ENCODE measurements at places on chromosomes 16 and 17.

DNA sequence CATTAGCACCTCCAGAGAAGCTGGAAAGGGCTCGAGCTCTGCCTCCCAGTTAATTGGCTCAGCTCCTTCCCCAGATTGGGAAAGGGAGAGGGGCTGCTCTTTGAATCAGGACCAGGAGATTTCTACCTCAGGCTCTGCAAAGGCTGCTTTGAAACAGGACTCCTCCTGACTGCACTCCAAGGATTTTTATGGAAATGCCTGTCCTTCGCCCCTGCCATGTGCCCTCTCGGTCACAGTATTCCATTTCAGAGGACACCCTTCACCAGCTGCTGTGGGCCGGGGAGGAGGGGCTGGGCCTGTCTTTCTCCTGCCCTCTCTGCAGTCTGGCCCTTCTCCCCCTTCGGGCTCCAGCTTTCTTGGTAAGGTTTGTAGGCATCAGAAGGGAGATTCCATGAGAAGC is 13.6 kb downstream of the MRM1 start:
- DNase-seq = no peak

DNA sequence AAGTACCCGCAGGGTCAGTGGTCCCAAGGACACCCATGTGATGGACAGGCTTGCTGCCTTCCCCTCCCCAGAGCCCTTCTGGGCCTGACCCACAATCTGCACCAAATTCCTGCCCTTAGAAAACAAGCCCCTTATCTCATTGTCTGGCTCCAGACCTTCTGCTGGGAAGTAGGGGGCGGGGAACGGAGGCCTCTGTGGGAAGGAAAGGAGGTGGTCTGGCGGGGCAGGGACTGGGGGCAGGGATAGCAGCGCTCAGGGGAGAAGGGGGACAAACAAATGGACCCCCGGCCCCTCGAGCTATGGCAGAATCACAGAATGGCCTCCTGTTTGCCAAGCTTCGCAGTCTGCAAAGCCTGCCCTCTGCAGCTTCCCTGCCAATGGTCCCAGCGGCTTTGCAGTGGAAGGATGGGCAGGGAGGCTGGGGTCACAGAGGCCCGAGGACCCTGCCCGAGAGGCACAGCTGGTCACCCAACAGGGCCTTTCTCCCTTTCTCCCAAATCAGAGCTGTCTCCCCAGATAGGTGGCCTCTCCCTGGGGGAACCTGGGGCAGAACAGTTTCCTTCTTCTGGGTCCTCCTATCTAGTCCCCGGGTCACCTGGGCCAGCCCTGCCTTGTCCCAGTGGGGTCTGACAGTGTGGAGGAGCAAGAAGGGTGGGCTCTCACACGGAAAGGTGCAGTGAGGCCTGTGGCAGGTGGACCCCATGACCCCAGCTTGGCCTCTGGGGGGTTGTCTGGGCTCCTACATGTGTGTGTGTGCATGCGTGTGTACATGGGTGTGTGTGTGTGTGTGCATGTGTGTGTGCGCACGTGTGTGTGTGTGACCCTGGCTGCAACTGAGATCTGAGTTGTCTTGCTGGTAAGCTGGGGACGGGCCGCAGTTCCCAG is 25.5 kb downstream of the TMEM235 start:
- no peak for DNase-seq

DNA sequence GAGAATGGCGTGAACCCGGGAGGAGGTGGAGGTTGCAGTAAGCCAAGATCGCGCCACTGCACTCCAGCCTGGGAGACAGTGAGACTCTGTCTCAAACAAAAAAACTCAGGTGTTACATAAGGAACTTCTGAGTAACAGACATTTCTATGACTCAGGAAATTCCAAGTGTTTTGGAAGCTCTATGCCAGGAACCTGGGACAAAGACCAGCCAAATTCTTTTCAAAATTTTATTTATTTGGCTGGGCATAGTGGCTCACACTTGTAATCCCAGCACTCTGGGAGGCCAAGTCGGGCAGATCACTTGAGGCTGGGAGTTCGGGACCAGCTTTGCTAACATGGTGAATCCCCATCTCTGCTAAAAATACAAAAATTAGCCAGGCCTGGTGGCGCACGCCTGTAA is 5.2 kb upstream of the SH2B1 start:
- DNase-seq = no peak

DNA sequence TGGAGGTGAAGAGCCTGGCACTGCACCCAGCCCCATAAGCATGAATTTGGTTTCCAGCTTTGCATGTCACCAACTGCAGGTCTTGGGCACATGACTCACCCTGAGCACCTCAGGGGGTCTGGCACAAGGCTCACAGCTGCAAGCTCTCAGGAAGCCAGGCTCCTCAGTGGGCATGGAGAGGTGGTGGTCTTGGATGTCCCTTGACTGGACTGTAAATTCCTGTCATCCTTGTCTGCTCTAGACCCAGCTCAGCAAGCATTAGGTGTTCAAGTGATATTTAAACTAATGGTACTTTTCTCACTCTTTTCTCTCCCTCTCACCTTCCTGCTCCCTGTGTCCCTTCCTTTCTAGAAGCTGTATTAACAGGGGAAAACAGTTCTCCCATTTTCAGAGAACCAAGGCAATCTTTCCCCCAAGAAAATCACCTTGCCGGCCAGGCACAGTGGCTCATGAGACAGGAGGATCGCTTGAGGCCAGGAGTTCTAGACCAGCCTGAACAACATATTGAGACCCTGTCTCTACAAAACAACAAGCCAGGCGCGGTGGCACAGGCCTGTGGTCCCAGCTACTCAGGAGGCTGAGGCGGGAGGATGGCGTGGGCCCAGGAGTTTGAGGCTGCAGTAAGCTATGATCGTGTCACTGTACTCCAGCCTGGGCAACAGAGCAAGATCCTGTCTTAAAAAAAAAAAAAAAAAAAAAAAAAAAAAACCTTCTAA is 5.1 kb upstream of the KIFC3 start:
- no peak for DNase-seq

GRCh38 chr16:21603928-21604327 is 4.6 kb downstream of the METTL9 start:
- no peak for DNase-seq

- no peak for DNase-seq
Observed at GRCh38 chr17:58686980-58687379, 4.9 kb downstream of the TEX14 start.

DNA sequence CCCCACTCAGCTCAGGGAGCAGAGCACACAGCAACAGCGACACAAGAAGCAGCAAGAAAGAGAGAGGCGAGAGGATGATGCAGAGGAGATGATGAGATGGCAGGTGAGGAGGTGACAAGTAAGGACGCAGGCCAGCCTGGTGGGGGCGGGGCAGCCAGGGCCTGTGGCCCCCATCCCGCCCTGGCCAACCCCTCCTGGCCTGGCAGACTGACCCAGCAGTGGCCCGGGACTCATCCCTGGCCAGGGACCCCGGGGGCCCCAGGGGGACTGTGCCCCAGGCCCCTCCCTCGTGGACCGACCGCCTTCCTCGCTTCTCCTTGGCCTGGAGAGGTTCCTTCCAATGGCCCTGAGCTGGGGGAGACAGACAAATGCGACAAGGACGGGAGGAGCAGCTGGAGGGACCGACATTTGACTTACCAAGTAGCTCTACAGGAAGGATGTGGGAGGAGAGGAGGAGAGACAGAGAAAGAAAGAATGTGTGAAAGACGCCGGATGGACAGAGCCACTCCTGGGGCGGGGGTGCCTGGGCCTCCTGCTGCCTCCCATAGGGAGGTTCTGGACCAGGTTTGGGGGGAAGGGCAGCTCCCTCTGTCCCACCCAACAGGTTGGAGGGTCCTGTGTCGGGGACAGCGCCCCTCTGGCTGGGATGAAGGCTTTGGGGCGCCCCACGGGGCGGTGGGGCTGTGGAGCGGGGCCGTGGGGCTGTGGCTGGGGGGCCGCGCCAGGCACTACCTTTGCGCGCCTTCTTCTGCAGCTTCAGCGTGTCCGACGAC is 6.8 kb downstream of the MTSS2 start:
- no peak for DNase-seq

DNA sequence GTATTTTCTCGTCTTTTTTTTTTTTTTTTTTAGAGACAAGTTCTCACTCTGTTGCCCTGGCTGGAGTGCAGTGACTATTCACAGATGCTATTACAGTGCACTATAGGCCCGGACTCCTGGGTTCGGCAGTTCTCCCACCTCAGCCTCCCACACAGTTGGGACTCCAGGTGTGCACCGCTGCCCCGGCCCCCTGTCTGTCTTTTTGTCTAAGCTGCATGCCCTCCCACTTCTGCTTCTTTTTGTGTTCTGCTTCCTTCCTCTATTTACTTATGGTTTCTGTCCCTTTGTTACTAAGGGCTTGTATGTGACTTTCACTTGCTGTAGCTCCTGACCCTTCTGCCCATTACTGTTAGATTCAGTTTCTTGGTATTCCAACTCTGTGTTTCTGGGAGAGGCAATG is 20.5 kb downstream of the SLC7A6 start:
- no peak for DNase-seq

DNA sequence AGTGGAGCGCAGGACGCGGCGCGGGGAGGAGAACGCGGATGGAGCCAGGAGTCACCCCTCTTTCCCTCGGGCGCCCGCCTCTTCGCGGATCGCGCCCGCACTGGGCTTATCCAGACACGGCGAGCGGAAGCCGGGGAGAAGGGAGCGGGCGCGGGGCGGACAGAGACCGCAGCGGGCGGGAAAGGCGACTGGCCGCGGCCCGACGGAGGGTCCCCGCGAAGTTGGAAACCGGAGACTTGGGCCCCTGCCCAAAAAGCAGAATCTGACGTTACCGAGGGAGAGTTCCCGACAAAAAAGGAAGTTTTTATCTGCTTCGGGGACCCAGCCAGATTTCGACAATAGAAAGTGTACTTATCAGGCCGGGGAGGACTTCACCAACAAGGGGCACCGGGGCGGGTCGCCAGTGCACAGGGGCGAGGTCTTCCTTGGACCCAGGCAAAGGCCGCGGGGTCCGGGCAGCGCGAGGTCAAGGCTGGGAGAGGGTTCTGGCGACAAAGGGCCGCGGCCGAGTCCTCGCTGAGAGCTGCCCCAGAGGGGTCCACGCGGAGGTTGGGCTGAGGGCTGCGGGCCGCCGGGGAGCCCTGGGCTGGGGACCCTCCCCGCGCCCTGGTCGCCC is 519 bp downstream of the ST6GALNAC2 start:
- DNase-seq = no peak

- DNase-seq = no peak
Observed at GRCh38 chr16:82033006-82033405, 2.0 kb upstream of the HSD17B2 start.

DNA sequence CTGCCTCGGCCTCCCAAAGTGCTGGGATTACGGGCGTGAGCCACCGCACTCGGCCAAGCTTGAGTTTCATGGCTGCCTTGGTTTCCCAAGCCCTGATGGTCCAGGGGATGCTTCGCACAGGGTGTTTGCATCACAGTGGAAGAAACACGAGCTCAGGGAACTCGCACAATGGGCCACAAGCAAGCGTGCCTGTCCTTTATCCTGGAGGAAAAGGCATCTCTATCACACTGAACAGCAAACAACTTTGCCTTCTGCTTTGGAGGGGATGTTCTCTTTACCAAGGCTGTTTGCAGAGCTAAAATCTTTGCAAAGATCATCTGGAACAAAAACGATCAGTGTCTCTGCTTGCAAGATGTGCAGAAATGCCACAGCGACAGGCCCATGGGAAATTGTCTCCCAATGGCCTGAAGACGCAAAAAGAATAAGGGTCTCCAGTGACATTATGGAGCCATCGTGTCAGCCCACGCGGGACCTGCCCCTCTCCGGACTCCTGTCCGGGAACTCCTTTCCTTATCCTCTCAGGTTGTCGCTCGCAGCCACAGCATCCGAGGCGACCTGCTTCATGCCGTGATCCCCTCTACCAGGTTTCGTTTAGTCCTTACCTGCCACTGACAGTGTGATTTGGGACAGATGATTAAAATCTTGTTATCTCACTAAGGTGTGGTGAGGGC is 44.1 kb upstream of the CBFA2T3 start:
- DNase-seq = no peak

GRCh38 chr17:36817483-36818048 is 119.7 kb upstream of the LHX1 start:
- DNase-seq = no peak

GRCh38 chr16:58271589-58271988 is 23.2 kb downstream of the PRSS54 start:
- DNase-seq = no peak

DNA sequence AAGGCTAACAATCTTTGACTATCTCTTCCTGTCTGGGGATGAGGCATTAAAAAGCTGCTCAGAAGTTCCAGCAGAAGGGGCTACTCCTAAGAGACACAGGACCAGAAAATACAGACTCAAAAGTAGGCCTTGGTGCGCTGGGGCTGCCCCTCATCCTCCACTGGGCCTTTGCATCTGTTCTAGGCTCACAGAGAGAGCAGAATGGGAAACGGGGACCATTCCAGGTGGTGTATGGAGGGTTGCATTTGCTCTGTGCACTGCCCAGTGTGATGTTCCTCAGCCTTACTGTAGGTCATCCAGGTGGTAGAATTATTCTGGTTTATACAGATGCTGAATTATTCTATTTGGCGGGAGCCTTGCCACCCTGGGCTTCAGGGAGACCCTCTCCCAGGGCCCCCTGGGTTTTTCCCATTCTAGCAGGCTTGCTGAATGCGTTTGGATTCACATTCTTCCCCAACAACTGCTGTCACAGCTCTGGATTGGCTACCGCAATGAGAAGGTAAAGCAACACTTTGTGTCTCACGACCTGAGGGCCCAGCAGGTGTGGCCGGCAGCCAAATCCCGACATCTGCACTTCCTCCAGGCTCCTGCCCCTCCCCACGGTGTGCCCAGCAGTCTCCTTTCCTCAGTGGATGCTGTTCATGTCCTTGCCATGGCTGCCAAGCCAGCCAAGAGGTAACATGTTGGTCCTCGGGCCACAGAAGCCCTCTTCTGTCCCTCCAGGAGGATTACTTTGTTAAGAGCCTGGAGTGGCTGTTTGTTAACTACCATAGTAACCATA is 25.0 kb upstream of the ZNHIT3 start:
- no peak for DNase-seq

GRCh38 chr17:8708025-8708461 is 36.6 kb downstream of the CCDC42 start:
- DNase-seq = no peak

- no peak for DNase-seq
Observed at GRCh38 chr17:28999206-28999605, 6.6 kb downstream of the SEZ6 start.

DNA sequence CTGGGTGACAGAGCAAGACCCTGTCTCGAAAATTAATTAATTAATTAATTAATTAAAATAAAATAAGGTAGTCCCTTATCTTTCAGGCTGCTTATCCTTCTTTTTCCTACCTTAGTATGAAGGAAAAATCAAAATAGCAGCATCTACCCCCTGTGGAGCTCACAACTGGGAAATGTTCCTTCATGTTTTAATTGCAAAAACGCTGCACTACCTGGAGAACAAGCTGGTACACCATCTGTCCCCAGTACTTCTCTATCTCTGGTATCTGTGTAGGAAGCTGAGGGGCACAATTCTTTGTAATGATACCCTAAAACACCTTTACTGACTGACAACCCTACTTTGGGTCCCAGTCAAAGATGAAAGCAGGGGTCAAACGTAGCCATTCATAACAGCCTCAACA is 55.1 kb upstream of the MNT start:
- no peak for DNase-seq
